ENCODE measurements at places on chromosomes 6 and 20.

- DNase-seq = no peak
Observed at GRCh38 chr6:164692772-164693510, 616.5 kb downstream of the C6orf118 start.

DNA sequence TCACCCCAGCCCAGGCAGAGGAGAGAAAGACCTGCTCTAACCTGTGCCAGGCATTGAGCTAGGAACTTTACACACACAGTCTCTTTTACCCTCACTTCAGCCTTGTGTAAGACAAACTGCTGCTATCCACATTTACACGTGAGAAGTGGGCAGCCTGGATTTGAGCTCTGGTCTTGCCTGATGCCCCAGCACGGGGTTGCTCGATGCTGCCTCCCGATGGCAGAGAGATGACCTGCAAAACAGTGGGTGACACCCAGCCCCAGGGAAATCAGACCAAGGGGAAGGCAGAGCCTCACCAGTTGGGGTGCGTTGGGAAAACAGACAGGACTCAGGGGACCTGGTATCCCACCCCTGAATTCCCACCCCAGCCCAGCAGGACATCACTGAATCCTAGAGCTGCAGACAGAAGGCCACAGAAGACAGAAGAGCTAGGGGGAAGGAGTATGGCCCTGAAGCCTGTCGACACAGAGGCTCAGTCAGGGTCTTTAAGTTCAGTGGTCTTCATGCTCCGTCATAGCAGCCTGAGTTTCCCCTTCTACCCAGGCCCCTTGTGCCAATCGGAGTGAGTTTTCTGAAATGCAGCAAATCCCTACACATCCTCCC lies 990 bp downstream of the BPI start:
- DNase-seq = no peak

DNA sequence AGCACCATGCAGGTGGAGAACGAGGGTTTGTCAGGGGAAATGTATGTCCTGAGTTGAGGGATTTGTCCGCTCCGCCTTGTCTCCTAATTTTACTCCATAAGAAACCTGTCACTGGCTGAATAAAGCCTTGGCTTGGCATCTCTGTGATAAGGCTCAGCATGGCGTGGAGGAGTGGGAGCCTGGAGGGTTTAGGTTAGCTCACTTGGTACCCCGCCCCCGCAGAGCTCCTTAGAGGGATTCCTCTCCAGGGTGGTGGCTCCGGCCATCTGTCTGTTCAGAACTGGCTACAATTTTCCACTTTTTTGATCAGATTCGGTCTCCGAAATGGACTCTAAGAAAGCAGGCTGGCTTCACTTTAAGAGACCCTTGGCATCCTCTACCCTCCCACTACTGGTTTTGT lies 192.2 kb upstream of the SYNDIG1 start:
- DNase-seq = no peak

GRCh38 chr20:20492521-20493332 lies 124.8 kb downstream of the INSM1 start:
- peak; percentile 71 for DNase-seq

DNA sequence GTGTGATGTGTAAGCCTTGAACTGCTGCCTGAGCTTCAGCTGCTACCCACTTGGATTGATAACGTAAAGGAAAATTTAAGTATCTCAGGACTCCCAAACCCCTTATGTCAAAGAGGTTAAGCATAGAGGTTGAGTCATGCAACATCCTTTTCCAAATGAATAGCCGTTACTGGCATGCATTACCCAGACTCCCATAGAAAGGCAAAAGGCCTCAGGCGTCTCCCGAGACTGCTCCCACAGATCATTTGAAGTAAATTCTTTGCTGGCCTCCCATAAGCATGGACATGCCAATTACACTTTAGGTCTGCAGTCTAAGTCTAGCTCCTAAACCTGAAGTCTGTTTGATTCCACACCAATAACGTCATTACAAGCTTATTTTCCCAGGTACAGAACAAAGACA lies 14.7 kb downstream of the IPCEF1 start:
- DNase-seq = no peak

DNA sequence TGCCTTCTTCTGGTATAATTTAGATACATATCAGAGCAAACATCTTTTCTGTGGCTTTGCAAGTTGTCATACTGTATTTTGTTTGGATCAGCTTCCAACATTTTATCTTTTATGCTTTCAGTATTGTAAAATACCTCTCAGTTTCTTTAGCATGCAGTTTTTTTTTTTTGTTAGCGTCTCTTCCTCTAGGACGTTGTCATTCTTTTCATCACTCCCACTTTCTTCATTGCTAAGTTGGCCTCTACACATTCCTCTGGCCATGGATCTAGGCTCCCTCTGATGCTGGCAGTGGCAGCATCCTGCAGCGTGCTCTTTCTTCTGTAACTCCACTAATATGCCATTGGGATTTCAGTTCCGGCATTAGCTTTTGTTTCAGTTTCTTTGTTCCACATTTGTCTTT lies 21.7 kb downstream of the RPRD1B start:
- DNase-seq = no peak

All from ecto neural progenitor cell (in vitro differentiated cells).